ENCODE measurements at places on chromosomes 2 and 18.

- no peak for DNase-seq
These were observed 489.1 kb upstream of the SMIM21 start for GRCh38 chr18:75916624-75916982.

- DNase-seq = no peak
These were observed 555.2 kb upstream of the KLHL29 start for GRCh38 chr2:22829791-22830190.

DNA sequence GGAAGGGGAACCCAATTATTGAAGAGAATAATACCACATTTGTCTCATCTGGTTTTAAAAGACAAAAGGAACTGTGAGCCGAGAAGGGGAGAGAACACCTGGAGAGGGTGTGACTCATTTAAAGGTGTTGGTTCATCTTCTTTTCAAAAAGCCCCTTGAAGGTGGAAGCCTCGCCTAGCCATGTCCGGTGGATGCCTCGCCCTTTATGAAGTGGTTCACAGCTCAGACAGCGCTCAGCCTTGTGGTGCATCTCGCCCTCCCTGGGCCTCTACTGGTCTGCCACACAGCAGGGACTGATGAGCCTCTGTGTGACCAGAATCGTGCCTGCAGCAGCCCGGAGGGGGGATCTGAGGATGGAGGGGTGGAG is 290.0 kb upstream of the CXCR4 start:
- no peak for DNase-seq

GRCh38 chr18:36330435-36331052 is 33.0 kb downstream of the FHOD3 start:
- no peak for DNase-seq

GRCh38 chr2:196959734-196960338 is 33.3 kb upstream of the PGAP1 start:
- DNase-seq = no peak

DNA sequence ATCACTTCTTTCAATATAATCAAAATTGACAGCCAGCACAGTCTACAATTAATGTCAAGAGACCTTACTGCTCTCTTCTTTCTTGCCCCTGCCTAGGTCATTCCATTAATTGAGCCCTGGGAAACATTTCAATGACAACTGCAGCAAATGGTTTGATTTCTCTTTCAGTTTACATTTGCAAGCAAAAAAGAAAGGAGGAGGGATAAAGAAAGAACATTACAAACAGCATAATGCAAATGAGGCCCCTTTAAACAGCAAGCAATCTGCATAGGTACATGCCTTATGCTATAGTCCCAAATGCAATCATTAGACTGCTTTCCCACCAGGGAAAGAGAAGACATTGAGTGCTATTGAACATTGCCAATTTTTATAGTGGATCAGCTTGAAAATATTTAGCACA is 655.0 kb upstream of the CDH2 start:
- DNase-seq = no peak

DNA sequence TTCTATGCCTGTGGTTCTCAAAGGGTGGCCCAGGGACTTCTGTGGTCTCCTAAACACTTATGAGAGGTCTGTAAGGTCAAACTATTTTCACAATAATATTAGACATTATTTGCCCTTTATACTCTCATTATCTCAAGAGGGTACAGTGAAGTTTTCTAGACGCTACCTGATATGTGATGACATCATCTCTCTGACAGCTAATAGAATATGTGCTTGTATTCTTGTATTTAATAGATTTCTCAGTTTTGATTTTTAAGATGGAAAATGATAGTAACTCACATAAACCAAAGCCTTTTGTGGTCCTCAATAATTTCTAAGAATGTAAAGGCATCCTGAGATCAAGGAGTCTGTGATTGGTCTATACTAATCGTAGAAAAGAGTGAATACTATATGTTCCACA is 265.1 kb downstream of the ZNF521 start:
- no peak for DNase-seq

GRCh38 chr2:28650266-28650584 is 101.4 kb upstream of the PPP1CB start:
- no peak for DNase-seq

- no peak for DNase-seq
These were observed 13.5 kb downstream of the PASK start for GRCh38 chr2:241135737-241136136.

GRCh38 chr18:59268721-59269562 is 4.3 kb downstream of the RAX start:
- DNase-seq = peak; percentile 62

- DNase-seq = no peak
These were observed 603.7 kb upstream of the ZEB2 start for GRCh38 chr2:145123606-145124005.

GRCh38 chr2:128726911-128727310 is 408.2 kb upstream of the HS6ST1 start:
- DNase-seq = no peak

GRCh38 chr18:24987303-24988252 is 364.4 kb downstream of the ZNF521 start:
- no peak for DNase-seq

GRCh38 chr18:58772161-58772560 is 92.5 kb upstream of the ZNF532 start:
- DNase-seq = no peak

GRCh38 chr2:128617029-128617590 is 298.4 kb upstream of the HS6ST1 start:
- DNase-seq = no peak

DNA sequence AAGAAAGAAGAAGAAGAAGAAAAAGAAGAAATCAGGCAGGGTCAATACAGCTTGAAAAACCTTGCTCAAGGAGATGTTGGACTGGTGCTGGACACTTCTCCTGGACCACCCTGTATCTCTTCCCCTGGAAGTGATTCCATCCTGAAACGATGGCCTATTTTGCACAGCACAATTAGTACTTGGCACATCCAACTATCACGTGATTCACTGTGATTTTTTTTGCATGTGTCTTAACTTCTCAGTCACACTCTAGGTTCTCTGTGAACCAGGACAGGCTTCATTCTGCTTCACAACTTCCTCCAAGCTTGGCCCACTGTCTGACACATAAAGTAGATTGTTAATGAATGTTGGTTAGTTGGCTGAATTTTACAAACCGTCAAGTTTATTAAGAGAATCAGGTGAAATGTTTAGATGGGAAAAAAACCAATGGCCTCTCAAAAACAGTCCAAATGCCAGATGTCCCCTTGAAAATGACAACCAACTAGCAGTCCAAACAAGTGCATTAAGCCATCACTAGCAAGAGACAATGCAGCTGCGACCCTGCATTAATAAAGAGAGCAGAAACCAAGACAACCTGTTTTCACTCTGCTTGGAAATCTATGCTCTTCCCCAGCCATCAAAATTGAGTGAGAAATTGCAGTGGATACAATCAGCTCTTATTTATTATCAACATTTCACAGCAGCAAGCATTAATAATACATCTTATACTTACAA is 300.0 kb upstream of the CHAC2 start:
- DNase-seq = no peak

DNA sequence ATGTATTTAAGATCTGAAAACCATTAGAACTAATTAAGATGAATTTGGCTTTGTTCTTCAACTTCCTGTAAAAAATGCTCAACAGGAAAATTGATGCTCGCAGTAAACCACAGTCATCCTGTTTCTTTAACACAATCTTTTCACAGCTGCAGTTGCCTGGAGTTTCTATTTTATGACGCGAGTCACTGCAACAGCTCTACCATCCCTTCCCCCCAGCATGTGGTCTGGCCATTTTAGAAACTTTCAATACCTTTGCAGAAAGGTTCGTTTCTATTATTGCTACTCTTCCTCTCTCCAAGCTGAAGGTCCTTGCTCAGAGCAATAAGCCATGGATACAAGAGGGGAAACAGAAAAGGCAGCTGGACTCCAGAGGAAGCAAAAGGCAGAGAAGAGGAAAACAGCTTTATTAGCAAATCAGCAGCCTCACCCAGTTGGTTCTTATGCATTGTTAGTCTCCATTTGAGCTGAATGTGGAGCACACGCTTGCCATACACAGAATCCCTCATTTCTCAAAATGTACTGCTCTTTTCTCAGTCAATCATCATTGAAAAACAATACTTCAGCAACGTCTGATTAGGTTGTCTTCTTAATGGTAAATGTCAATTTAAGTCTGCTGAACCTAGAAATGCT is 3.9 kb downstream of the WIPF1 start:
- DNase-seq = no peak

DNA sequence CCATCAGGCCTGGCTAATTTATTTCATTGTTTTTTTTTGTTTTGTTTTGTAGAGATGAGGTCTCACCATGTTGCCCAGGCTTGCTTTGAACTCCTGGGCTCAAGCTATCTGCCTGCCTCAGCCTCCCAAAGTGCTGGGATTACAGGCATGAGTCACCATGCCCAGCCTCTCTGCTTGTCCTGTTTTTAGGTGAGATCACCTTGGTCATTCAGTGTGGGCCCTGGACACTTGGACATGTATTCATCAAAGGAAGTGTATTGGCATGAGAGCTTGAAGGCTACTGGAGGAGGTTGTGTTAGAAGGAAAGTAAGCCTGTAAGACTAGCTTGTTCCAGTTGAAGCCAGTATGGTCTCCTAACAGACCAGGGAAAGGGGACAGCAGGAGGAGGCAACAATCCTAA is 229.2 kb upstream of the RGPD4 start:
- no peak for DNase-seq

- no peak for DNase-seq
These were observed 240.2 kb downstream of the TGIF1 start for GRCh38 chr18:3689986-3690763.

DNA sequence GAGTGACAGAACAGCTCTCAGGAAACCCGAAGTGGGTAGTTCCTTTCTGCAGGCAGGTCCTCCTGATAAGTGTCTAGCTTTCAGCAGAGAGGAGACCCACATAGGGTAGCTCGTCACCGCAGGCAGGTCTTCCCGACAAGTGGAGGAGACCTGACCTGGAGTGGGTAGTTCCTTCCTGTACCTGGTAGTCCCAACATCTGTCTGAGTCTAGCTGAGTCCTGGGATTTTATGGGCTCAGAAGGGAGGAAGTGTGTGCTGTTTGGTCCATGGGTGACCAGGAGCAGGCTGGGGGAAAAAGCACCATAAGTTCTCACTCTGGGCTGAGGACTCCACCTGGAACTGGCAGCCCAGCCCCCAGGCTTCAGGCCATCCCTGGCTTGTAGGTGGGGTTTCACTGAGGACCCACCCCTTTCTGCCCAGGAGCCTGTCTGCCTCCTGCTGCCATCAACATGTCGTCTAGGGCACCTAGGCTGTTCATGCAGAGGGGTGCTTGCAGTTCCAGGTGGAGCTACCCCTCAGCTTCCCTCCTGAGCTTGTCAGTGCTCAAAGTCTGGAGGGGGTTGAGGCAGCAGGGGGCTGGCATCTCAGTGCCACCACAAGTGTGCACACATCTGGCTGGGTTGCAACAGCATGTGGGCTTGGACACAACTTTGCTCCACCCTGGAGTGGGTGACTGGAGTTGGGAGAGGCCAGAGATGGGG is 9.4 kb downstream of the DYSF start:
- DNase-seq = no peak

GRCh38 chr18:60024857-60025256 is 125.1 kb downstream of the PMAIP1 start:
- DNase-seq = no peak

- DNase-seq = no peak
These were observed 39.5 kb downstream of the SFXN5 start for GRCh38 chr2:73031725-73032701.

DNA sequence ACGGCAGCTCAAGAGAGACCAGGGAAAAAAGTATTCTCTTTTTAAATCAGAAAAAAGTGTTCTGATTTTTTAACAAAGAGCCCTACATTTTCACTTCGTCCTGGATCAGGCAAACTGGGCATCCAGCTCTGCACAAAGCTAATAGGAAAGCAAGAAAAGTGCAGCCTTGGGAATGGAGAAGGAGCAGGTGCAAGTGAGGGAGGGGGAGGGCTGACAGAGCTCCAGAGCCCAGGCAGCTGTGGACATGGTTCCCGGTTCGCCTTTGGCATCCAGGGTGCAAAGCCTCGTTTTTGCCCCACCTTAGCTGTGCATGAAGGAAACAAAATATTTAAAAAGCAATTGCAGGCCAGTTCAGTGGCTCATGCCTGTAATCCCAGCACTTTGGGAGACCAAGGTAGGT is 82.2 kb downstream of the FAM124B start:
- DNase-seq = no peak

- DNase-seq = no peak
These were observed 168.3 kb downstream of the UXS1 start for GRCh38 chr2:106025796-106026195.

GRCh38 chr2:21067859-21068537 is 24.1 kb upstream of the APOB start:
- DNase-seq = no peak

GRCh38 chr2:167749660-167750059 is 497.7 kb downstream of the STK39 start:
- no peak for DNase-seq

GRCh38 chr2:27762951-27763906 is 8.3 kb upstream of the MRPL33 start:
- DNase-seq = no peak

DNA sequence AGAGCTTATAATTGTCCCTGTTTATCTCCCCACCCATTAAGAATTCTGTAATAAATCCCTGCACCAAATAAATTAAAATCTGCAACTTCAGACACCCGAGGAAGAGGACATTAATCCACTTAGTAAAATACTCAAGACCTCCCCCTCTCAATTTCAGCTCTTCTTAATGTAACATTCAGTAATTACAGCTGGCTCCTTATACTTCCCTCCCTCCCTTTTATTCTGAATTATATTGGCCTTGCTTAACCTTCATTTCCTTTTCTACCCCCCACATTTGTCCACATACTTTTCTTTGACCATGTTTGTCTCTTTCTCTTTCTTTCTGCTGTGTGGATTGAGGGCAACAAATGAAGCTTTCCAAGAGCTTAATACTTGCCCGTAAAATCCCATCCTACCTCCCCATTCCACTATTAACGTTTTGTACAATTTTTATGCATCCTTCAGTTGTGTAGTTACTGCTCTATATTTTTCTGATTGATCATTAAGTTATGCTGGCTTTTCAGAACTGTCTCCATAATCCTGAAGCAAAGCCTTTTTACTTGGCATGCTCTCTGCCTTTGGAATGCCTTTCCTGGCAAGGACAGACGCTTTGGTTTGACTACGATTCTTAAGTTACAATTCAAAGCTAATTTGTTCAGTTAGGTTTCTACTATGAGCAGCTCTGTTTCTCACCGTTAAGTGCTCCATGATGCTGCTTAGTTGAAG is 580.1 kb downstream of the ZEB2 start:
- DNase-seq = no peak

- DNase-seq = no peak
These were observed 34.1 kb downstream of the NFATC1 start for GRCh38 chr18:79429785-79430281.
